ENCODE measurements at places on chromosomes 3 and 15. TPM values are rescaled to one million over a fixed set of nuclear protein-coding genes. Genes with fewer than 3 reads are reported as not detected.

- no peak for DNase-seq
Measured at GRCh38 chr15:57012556-57012955, 94.1 kb downstream of the TCF12 start.

- DNase-seq: no peak
Measured at GRCh38 chr3:141632779-141633374, 105.2 kb upstream of the RNF7 start.

C3orf85 gene
- polyA plus RNA-seq: not detected

GRCh38 chr15:75508840-75509532 is 57.5 kb upstream of the SIN3A start:
- peak; percentile 13 for DNase-seq

DNA sequence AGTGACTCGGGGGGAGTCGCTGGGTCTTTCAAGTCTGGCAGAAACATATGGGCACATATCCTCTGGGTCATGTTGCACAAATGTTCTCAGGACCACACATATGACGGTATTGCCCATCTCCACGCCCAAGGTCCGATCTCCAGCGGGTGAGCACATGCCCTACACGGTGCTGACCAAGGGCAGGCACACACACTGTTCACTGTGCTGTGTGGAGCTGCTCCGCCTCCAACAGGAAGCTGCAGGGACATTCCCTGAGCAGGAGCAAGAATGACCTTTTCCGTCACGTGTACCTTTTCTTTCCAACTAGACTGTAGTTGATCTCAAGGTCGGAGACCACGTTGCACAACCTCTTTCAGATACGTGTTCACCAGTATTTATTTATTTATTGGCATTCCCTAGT is 41.7 kb upstream of the B3GNT5 start:
- DNase-seq: no peak

DNA sequence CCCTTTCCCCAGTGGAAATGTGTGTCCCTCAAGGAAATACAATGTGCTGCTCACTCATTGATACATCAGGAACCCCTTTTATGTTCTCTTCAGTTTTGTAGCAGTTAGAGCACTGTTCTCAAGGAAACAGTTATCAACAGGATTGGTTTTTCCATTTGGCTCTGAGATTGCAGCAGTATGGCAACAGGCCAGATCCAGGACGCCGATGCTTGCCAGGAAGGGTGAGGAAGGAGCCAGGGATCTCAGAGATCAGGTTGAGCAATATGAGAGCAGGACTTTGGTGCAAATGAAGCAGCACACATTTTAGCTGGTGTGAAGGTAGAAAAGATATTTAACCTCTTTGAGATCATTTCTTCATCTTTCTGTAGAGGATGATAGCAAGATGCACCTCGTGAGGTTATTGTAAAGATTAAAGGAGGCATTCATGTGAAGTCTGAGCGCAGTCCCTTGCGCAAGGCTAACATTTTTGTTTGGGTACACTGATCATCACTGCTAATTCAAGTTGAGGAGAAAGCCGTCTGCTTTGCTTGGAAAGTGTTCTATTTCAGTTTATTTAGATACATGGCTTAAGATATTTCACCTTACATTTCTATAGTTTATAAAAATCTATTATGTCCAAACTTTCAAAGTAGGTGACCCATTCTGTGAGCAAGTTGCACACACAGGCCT is 68.5 kb downstream of the KCNH8 start:
- no peak for DNase-seq

- DNase-seq: peak; percentile 70
Measured at GRCh38 chr15:72230197-72231065, 559 bp downstream of the PKM start.

DNA sequence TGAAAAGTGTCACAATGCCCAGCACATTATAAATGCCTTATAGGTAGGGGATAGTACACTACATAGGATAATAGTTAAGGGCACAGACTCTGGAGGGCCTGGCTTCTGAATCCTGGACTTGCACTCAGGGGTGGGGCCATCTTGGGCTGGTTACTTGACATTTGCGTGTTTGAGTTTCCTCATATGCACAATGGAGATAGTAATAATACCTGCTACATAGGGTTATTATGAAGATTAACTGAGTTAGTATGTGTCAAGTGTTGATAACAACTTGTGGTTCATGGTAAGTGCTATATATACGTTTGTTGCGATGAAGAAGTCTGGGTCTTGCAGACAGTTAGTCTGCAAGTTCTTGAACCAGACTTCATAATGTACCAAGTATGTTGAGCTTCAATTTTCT is 37.0 kb downstream of the MITF start:
- no peak for DNase-seq

DNA sequence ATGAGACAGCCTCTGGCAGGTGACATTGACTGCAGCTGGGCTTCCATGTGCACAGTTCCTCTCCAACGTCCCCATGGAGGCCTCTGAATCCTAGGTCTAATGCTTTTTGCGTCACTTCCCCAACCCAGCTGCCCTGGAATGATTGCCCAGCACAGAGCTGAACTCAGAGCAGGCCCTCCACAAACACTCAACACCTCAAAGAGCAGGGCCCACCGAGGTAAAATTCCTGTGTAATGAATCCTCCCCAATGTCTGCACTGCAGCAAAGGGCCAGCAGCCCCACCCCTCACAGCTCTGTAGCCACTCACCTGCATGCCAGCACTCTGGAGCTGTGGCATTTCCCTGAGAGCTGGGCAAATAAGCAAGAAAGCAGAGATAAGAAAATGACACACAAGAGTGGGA is 42.6 kb upstream of the DUSP7 start:
- DNase-seq: peak; percentile 30

MEIS2 gene
- 8.4 TPM for polyA plus RNA-seq

DNA sequence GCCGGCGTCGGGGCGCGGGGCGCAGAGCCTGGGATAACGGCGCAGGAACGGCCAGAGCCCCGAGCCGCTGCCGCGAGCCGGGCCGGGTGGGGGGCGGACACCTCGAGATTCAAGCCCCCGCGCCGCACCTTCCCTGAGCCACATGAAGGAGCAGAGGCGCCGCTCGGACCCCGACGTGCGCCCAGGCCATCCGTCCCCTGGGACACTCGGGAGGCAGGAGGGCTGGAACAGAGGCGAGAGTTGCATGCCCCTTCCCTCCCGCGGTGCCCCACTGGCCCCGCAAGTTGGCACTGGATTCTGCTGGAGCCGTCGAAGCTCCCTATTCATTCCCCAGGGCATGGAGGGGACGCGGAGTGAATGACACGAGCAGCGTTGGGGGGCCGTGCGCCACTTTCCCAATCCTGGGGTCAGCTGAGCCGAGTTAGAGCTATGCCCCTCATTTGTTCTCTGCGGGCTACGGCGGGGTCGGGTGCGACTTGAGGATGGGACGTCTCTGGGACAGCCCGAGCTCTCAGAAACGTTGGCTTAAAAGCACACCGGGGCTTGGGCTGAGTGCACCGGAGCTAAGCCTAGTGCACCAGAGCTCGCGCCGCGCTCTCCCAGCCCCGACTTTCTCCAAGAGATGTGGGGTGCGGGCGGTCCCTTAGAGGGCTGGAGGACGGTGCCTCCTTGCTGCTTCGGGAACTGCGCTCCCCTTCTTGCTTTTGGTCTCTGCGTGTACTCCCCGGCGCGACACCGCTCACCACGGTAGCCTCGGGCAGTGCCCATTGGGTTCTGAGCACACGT is 588 bp downstream of the SLC6A1 start:
- no peak for DNase-seq

DNA sequence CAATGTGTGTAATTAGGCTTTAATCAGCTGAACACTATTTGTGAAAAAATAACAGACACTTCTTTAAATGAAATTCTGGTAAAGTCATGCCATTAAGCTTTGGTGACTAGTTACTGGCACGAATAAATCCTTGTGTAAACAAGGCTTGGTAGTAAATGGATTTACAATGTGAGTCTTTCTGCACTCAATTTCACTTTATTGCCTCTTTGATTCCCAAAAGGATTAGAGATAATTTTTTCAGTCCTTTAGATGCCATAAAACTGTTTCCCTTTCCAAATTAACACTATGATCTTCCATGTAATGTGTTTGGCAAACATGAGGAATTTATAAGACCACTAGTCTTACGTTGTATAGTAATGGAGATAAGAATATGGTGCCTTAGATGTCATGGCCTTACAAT is 339.5 kb upstream of the DNAJC19 start:
- no peak for DNase-seq
